ENCODE measurements at places on chromosomes 16 and 17. TPM values are rescaled to one million over a fixed set of nuclear protein-coding genes. Genes with fewer than 3 reads are reported as not detected.

Gene ARL4D
- 27.0 TPM for total RNA-seq

Gene PRSS53
- 2.5 TPM for total RNA-seq

Gene PAQR4
- total RNA-seq = 6.5 TPM

Gene STX4
- 32.3 TPM for total RNA-seq

Gene GAST
- not detected for total RNA-seq

Gene PDF
- 13.7 TPM for total RNA-seq

Gene GJC1
- total RNA-seq = 10.4 TPM

Gene CDT1
- 10.9 TPM for total RNA-seq

Gene DNAAF1
- total RNA-seq = 0.33 TPM

Gene PDE6G
- not detected for total RNA-seq

Gene SERPINF2
- total RNA-seq = 0.33 TPM

Gene DNAH2
- 0.17 TPM for total RNA-seq

Gene TMEM114
- total RNA-seq = not detected

Gene KRT20
- total RNA-seq = not detected

Gene ASGR1
- total RNA-seq = 1.2 TPM

Gene TBC1D3K
- total RNA-seq = not detected

Gene KRTAP2-1
- not detected for total RNA-seq

Gene CD300LB
- total RNA-seq = not detected

Gene GLTPD2
- total RNA-seq = not detected

Gene IKZF3
- not detected for total RNA-seq

Gene CCDC144A
- 10.9 TPM for total RNA-seq

Gene HOXB7
- total RNA-seq = 1.7 TPM

Gene KIF18B
- total RNA-seq = 6.7 TPM

All from smooth muscle cell of trachea (primary cell).